ENCODE measurements at places on chromosomes 5 and 9.

- no peak for DNase-seq
These were observed 1065.7 kb upstream of the CDH9 start for GRCh38 chr5:28104080-28104479.

GRCh38 chr9:124660341-124660801 lies 110.7 kb downstream of the NR6A1 start:
- DNase-seq, result peak; percentile 83

DNA sequence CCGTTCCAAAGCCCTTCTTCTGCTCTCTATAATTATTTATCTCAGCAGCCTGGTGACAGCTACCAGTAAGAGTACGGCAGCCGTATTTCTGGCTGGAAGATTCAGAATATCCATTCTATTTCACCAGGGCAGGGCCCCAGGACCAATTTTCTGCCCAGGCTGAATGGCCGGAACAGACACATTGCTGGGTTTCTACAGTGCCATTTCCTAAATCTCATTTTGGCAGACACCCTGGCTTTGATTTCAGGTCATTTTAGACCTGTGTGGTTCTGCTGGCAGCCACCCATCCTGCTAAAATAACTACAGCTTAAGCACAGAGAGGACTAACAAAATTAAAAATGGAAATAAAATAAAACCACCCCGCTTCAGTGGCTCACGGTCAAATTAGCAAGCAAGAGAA lies 95.0 kb downstream of the CRB2 start:
- DNase-seq, result no peak

- DNase-seq, result no peak
These were observed 55.2 kb downstream of the DROSHA start for GRCh38 chr5:31476738-31477141.

DNA sequence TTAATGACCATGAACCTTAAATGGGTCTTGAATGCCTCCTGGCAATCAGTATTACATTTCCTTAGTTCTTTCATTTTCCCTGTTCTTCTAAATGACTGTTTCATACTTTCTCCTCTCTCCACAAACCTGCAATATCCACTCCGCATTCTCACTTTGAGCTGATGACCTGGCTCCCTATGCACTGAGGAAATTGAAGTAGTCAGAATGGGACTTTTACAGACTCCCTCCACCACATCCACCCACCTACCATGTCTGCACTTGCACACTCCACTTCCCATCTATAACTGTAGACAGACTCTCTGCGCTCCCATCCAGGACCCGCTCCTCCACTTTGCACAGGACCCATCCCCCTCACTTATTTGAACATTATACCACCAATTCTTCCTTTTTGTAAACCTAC lies 36.2 kb upstream of the GZMA start:
- no peak for DNase-seq

DNA sequence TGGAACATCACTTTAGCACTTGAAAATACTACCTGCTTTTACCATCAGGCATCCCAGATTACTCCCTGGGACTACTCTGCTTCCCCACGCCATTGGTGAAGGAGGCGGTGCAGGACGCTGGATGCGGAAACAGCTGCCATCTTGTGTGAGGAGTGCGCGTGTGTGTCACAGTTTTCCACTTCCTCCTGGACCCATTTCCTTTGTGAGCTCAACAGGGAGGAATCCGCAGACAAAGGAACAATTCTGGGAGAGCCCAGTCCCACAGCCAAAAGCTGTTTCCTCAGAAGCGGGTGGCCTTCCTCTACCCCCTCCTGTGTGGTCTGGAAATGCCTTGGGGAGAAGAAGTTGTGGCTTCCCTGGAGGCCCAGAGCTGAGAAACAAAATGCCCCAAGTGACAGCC lies 16.8 kb downstream of the AFAP1L1 start:
- no peak for DNase-seq

- DNase-seq, result no peak
These were observed 251.4 kb downstream of the ARHGAP26 start for GRCh38 chr5:143021595-143021994.

GRCh38 chr5:16538006-16538405 lies 72.4 kb upstream of the ZNF622 start:
- no peak for DNase-seq

- DNase-seq, result no peak
These were observed 503.0 kb downstream of the SPATA31D1 start for GRCh38 chr9:82491604-82492003.

- no peak for DNase-seq
These were observed 36.6 kb upstream of the ANKH start for GRCh38 chr5:14908172-14908571.
